Liver (tissue), 10 donors: ENCODE measurements at places on chromosomes 11 and 22. TPM values are rescaled to one million over a fixed set of nuclear protein-coding genes. Genes with fewer than 3 reads are reported as not detected.
A peak's percentile ranks its signal among the peaks of the same experiment; 100 is the strongest.

DNA sequence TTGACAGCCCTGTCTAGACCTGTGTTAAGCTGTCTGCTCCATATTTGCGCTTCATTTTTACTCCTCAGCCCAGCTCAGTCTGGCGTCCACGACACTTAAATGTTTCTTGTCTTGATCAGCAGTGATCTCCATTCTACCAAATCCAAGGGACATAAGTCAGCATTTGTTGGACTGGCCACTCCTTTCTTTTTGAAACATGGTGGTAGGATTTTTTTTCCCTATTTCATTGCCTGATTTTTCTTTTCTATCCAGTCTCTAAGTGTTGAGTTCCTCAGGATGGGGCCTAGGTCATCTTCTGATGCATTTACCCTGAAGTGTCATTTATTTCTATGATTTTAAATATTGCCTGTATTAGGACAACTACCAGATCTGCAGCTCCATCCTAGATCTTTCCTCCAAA is 873 bp downstream of the NCAPH2 start:
- peaks cover 22% of the 10 kb centered on the region for H3K4me1 ChIP-seq
- H3K27me3 ChIP-seq, result no peaks in the 10 kb centered on the region
- no peak for DNase-seq
- peak overlapping the region; percentile 86 for H3K27ac ChIP-seq
- H3K36me3 ChIP-seq, result no peaks in the 10 kb centered on the region

- no peak overlapping the region for H3K4me3 ChIP-seq
- no peak overlapping the region for H3K27ac ChIP-seq
- H3K4me1 ChIP-seq, result no peaks in the 10 kb centered on the region
- no peaks in the 10 kb centered on the region for H3K27me3 ChIP-seq
Measured at GRCh38 chr11:6871278-6871677, 5.1 kb upstream of the OR10A4 start.

GRCh38 chr22:44254811-44255210 is 57.9 kb downstream of the SHISAL1 start:
- no peaks in the 10 kb centered on the region for H3K36me3 ChIP-seq
- no peak for DNase-seq
- H3K4me3 ChIP-seq, result no peak overlapping the region
- no peaks in the 10 kb centered on the region for H3K27me3 ChIP-seq

Gene TESMIN
- total RNA-seq, result 2.5 TPM

- H3K27ac ChIP-seq, result no peak overlapping the region
- no peak for DNase-seq
- H3K27me3 ChIP-seq, result no peaks in the 10 kb centered on the region
- no peak overlapping the region for H3K4me3 ChIP-seq
- no peaks in the 10 kb centered on the region for H3K36me3 ChIP-seq
Measured at GRCh38 chr11:78533399-78533798, 41.3 kb downstream of the NARS2 start.

- H3K27ac ChIP-seq, result no peak overlapping the region
- DNase-seq, result no peak
- no peaks in the 10 kb centered on the region for H3K27me3 ChIP-seq
- H3K36me3 ChIP-seq, result no peaks in the 10 kb centered on the region
- H3K4me3 ChIP-seq, result no peak overlapping the region
Measured at GRCh38 chr11:134925432-134925831, 513.4 kb upstream of the B3GAT1 start.

GRCh38 chr11:125211948-125212340 is 47.4 kb downstream of the PKNOX2 start:
- no peak for DNase-seq
- no peaks in the 10 kb centered on the region for H3K27me3 ChIP-seq
- H3K36me3 ChIP-seq, result no peaks in the 10 kb centered on the region
- no peaks in the 10 kb centered on the region for H3K4me1 ChIP-seq
- no peak overlapping the region for H3K4me3 ChIP-seq
- H3K27ac ChIP-seq, result no peak overlapping the region

Gene NOX4
- total RNA-seq, result not detected

Gene SPA17
- 3.2 TPM for total RNA-seq

DNA sequence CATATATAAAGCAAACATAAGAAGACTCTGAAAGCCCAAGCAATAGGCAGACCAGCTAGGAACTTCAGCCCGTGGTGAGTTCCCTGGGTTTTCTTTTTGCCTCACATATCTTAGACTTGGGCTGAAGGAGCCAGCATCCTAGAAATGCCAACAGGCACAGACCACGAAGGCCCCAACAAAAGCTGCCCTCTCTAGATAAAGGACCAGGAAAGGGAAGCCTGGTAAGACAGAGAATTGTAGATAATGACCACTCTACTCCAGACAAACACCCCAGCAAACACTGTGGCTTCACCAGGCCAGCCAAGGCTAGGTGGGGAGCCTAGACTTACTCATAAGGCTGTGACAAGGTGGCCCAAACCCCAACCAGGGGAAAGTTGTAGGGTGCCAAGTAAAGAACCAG is 11.2 kb downstream of the GAL start:
- no peak for DNase-seq
- no peaks in the 10 kb centered on the region for H3K27me3 ChIP-seq
- no peak overlapping the region for H3K27ac ChIP-seq
- H3K36me3 ChIP-seq, result no peaks in the 10 kb centered on the region
- no peak overlapping the region for H3K4me3 ChIP-seq
- no peaks in the 10 kb centered on the region for H3K4me1 ChIP-seq

DNA sequence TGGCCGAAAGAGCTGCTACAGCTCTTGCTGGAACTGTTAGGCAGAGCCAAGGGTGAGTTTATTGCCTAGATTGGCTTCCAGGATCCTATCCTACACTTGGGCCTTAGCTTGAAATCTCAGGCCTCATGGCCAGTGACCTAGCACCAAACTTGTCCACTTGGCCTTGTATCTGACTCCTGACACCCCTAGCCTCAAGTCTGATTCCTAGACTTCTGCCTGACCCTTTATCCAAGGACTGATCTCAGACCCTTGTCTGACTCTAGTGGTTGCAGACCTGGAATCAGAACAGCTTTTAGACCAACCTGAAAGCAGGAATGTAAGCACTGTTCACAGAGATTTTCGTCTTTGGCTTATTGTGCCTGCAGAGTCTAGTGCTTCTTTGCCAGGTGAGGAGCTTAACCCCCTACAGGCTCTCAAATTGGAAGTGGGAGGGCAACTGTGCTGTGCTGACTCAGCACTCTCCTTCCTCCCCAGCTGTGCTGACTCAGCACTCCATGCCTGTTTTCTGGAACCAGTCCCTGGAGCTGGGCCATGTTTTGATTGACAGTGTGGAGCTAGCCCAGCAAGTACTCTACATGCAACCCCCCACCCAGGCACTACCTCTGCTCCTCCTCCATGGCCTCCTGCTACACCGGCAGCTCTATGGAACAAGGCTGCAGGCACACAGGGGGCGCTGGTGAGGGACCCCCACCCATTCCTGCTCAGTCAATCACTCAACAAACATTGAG is 35.1 kb downstream of the RRP8 start:
- peak; percentile 82 for DNase-seq
- no peaks in the 10 kb centered on the region for H3K27me3 ChIP-seq
- peaks cover 2% of the 10 kb centered on the region for H3K36me3 ChIP-seq
- H3K4me3 ChIP-seq, result no peak overlapping the region

DNA sequence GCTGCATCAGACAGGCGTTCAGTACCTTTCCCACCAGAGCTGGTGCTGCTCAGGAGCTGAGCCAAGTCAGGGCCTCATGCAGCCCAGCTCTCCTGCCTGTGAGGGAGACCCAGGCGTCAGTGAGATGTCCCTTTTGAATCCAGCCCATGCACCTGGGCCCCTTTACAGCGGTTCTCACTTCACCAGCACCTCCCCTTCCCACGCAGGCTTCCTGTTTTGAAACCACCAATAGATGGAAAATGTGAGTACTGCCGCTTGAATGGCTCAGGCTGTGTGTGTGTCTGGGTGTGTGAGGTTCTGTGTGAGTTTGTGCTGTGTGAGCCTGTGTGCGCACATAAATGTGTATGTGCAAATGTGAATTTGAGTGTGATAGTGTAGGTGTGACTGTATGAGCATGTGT is 88.4 kb downstream of the UBASH3B start:
- H3K36me3 ChIP-seq, result no peaks in the 10 kb centered on the region
- DNase-seq, result no peak
- no peaks in the 10 kb centered on the region for H3K27me3 ChIP-seq
- H3K4me3 ChIP-seq, result no peak overlapping the region

DNA sequence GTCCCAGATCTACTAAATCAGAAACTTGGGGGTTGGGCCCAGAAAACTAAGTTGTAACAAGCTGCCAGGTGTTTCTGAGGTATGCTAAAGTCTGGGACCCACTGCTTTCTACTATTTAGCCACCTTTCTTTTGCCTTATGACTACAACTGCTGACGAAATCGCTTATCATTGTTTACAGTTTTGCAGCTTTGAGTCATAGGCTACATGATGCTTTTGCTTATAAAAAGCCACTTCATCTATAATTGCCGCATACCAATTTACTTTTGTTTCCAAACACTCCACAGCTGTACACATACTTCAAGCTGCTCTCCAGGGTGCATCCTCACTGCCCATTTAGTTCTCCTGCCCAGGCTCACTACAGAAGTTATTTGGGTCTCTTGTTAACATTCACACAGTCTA is 144.7 kb downstream of the ENTHD1 start:
- no peaks in the 10 kb centered on the region for H3K36me3 ChIP-seq
- no peak overlapping the region for H3K27ac ChIP-seq
- no peaks in the 10 kb centered on the region for H3K27me3 ChIP-seq
- H3K4me1 ChIP-seq, result no peaks in the 10 kb centered on the region
- H3K4me3 ChIP-seq, result no peak overlapping the region

DNA sequence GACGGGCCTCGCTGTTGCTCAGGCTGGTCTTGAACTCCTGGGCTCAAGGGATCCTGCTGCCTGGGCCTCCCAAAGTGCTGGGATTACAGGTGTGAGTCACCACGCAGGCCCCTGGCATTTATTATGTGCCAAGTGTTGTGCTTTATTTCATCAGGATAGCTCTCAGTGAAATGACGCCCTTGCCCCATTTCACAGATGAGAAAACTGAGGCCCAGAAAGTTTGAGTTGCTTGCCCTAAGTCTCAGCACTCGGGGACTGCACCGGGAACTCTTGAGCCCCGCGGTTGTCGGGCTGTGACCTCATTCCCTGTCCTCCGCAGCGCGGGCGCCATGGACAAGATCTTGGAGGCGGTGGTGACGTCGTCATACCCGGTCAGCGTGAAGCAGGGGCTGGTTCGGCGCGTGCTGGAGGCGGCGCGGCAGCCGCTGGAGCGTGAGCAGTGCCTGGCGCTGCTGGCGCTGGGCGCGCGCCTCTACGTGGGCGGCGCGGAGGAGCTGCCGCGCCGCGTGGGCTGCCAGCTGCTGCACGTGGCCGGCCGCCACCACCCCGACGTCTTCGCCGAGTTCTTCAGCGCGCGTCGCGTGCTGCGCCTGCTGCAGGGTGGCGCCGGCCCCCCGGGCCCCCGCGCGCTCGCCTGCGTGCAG is 7.3 kb downstream of the USP35 start:
- H3K27ac ChIP-seq, result no peak overlapping the region
- H3K36me3 ChIP-seq, result peaks cover 6% of the 10 kb centered on the region
- H3K4me3 ChIP-seq, result no peak overlapping the region
- no peak for DNase-seq
- H3K27me3 ChIP-seq, result no peaks in the 10 kb centered on the region

GRCh38 chr11:36243641-36244040 is 45.6 kb downstream of the COMMD9 start:
- no peaks in the 10 kb centered on the region for H3K4me1 ChIP-seq
- H3K27ac ChIP-seq, result no peak overlapping the region
- no peak overlapping the region for H3K4me3 ChIP-seq

DNA sequence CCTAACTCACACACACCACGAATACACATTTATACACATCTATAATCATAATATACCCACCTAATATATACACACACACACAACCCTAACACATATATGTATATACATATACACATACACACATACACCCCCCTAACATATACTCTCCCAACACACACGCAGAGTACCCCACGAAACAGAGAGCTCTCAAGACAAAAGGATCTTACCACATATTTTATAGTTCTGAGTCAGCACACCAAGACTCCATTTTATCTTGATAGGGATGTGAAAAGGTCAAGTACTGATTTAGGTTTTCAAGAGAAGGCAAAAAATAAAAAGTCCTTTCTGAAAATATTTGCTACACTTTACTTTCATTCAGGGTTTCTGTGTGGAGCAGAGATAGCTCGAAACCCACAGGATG is 1207.2 kb downstream of the LRRC4C start:
- H3K4me3 ChIP-seq, result no peak overlapping the region
- no peaks in the 10 kb centered on the region for H3K4me1 ChIP-seq
- H3K36me3 ChIP-seq, result no peaks in the 10 kb centered on the region

Gene RAG2
- total RNA-seq, result 2.0 TPM

GRCh38 chr22:46061124-46061500 is 84.2 kb upstream of the WNT7B start:
- H3K27ac ChIP-seq, result peak overlapping the region; percentile 9
- H3K4me1 ChIP-seq, result peaks cover 6% of the 10 kb centered on the region
- no peak for DNase-seq
- H3K4me3 ChIP-seq, result peak overlapping the region; percentile 61
- no peaks in the 10 kb centered on the region for H3K27me3 ChIP-seq

Gene C11orf97
- not detected for total RNA-seq

- H3K4me1 ChIP-seq, result peaks cover 20% of the 10 kb centered on the region
- H3K27ac ChIP-seq, result no peak overlapping the region
- H3K27me3 ChIP-seq, result no peaks in the 10 kb centered on the region
- no peak for DNase-seq
- H3K36me3 ChIP-seq, result no peaks in the 10 kb centered on the region
- H3K4me3 ChIP-seq, result no peak overlapping the region
Measured at GRCh38 chr11:1546536-1547466, 25.3 kb downstream of the DUSP8 start.

GRCh38 chr22:30609260-30610185 is 2.5 kb downstream of the TCN2 start:
- peak; percentile 47 for DNase-seq
- H3K36me3 ChIP-seq, result no peaks in the 10 kb centered on the region
- H3K27ac ChIP-seq, result peak overlapping the region; percentile 59
- H3K4me1 ChIP-seq, result peaks cover 10% of the 10 kb centered on the region
- no peak overlapping the region for H3K4me3 ChIP-seq

Gene OR52N4
- not detected for total RNA-seq

- no peaks in the 10 kb centered on the region for H3K36me3 ChIP-seq
- no peak overlapping the region for H3K27ac ChIP-seq
- DNase-seq, result no peak
- H3K4me1 ChIP-seq, result no peaks in the 10 kb centered on the region
Measured at GRCh38 chr11:17883946-17884345, 128.9 kb downstream of the SERGEF start.

Gene RANGAP1
- 40.3 TPM for total RNA-seq

DNA sequence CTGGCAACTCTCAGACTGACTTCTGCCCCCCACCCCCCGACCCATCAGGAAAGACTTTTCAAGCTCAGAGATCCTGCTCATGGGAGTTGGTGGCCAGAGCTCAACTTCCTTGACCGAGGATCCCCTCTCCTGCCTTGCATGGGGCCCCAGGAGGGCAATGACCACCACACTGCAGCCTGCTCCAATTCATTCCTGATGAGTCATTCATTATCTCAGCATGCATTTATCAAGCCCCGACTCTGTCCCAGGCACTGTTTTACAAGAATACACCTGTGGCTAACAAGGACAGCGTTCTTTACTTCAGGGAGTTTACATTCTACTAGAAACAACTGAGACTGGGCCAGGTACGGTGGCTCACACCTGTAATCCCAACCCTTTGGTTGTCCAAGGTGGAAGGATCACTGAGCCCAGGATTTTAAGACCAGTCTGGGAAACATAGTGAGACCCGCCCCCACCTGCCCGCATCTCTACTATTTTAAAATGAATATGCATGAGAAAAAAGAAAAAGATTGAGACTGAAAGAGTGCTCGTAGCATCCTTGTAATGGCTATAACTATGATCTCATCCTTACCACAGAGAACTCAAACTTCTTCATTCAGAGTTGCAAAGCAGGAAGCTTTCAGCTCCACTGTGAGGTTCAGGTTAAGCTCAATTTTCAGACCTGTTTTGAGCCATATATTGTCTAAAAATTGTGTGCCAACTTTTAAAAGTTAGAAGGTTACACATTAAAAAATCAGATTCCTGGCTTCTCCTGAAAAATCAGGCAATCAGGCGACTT is 60.4 kb downstream of the FEZ1 start:
- no peak for DNase-seq
- no peaks in the 10 kb centered on the region for H3K27me3 ChIP-seq
- no peaks in the 10 kb centered on the region for H3K4me1 ChIP-seq
- H3K4me3 ChIP-seq, result no peak overlapping the region
